ENCODE measurements at places on chromosomes 11 and 22. TPM values are rescaled to one million over a fixed set of nuclear protein-coding genes. Genes with fewer than 3 reads are reported as not detected.
A peak's percentile ranks its signal among the peaks of the same experiment; 100 is the strongest.

The KCNK4 gene
- 3.6 TPM for total RNA-seq

The RASGRP2 gene
- 15.9 TPM for total RNA-seq

The CD3D gene
- total RNA-seq, result not detected

The CASP12 gene
- total RNA-seq, result not detected

The NCAM1 gene
- 3.4 TPM for total RNA-seq

The OR52I2 gene
- 4.8 TPM for total RNA-seq

The HOATZ gene
- 0.72 TPM for total RNA-seq

The CHADL gene
- 1.9 TPM for total RNA-seq

The SYT13 gene
- total RNA-seq, result 2.6 TPM

The FGF19 gene
- total RNA-seq, result 1.4 TPM

DNA sequence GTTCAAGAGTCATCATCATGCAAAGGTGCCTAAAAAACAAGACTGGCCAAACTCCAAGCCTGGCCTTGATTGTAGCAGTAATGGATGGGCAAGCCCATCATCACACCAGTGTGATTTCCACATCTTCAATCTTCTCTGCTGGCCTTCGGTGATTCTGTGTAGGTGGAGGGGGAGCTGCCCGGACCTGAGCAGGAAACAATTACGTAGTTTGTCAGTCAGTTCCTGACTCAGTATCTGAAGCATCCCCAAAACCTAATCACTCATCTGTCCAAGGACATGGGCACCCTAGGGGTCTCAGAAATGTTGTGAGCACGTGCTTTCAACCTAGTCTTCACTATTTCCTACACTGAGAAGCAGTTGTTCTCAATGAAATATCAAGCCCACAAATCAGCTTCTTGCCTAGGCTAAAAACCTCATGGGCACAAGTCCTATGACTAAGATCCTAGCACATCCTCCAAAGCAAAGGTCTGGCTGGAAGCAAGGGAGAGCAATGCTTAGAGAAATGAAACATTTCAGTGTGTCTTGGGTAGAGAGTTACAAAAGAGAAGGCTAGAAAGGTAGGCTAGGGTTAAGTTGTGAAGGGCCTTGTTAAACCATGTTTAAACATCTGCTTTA lies 24.6 kb downstream of the ATG16L2 start:
- no peak for DNase-seq

- DNase-seq, result no peak
These were observed 197.0 kb downstream of the SBF2 start for GRCh38 chr11:10096987-10097386.

GRCh38 chr11:16945671-16946469 lies 68.3 kb downstream of the PLEKHA7 start:
- DNase-seq, result peak; percentile 57

DNA sequence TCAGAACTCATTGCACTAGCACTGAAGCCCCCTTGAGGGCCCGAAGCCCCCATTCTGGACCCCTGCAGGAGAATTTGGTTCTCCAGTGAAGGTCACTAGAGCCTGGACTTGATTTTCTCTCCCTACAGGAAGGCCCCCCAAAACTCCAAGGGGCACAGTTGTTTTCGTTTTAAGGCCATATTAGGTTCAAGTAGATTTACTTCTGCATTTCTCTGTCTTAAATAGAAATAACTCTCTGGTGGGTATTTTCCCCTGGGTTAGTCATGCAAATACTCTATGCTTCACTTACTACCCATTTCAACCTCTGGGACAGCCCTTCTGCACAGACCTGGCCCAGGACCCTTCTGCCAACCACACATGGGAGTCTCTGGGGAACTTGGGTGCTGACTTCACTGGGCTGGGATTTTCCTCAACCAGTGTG lies 41.6 kb downstream of the WEE1 start:
- DNase-seq, result no peak

DNA sequence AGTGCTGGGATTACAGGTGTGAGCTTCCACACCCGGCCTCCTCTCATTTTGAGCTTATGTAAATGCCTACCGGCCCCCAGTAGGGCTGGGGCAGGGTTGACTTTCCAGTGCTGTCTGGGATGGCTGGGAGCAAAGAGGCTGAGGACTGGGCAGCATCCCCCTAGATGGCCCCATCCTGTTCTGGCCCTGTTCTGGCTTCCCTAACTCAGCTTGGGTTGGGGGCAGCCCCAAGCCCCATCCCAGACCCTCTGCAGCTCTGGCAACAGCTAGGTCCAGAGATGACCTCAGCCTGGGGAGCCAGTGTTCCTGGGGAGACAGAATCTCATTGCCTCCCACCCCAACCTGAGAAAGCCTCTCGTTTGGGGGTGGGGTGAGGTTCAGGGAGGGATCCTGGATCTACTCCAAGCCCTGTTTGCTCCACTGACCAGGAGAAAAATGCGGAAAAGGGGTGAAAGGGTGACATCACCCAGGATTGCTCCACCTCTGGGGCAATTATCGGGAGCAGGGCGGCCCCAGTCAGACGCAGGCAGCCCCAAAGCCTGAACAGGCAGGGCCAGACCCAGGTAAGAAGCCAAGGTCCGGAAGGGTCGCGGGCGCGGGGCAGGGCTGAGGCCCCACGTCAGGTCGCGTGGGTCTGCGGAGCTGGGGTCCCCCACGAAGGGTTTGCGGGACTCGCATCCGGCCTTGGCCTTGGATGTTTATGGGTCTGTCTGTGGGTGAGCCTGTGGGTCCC lies at the start of gene PNPLA2:
Gene PNPLA2 (plus strand): TSS at position 519 of the 733 bp plus-strand sequence. CDS start 805 bp downstream, outside the sequence.
- no peak for DNase-seq

GRCh38 chr11:93542811-93543229 lies 371 bp downstream of the SMCO4 start:
- DNase-seq, result peak; percentile 42

- no peak for DNase-seq
These were observed 15.0 kb downstream of the CPT1A start for GRCh38 chr11:68826726-68827125.

- DNase-seq, result no peak
These were observed 42.6 kb downstream of the NEU3 start for GRCh38 chr11:75031224-75031753.

DNA sequence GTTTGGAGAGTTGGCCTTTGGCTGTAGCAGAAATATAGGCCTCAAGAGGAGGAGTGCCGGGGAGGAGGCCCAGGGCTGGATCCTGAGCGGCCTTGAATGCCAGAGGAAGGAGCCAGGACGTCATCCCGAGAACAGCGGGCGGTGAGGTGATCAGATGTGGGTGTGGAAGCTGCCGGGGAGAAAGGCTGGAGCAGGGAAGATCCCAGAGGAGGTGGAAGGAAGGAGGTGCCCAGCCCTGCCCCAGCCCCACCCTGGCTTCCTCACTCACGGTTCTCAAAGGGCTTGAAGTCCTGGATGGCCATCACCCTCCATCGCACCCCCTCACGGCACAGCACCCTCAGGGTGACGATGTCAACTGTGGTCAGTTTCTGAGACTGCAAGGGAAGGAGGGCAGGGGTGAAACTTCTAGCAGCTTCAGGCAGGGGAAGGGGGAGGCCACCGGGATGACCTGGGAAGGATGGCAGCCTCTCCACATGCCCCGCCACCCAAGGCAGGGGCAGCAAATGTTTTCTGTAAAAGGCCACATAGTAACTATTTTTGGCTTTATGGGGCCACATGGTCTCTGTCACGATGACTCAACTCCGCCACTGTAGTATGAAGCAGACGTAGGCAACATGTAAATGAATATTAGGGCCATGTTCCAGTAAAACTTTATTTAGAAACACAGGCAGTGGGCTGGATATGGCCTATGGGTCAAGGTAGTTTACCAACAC lies 10.7 kb downstream of the IL2RB start:
- no peak for DNase-seq

GRCh38 chr11:15841931-15842740 lies 514.2 kb downstream of the SOX6 start:
- peak; percentile 29 for DNase-seq

- DNase-seq, result no peak
These were observed 163.1 kb downstream of the LARGE1 start for GRCh38 chr22:33757041-33757801.

- no peak for DNase-seq
These were observed 375.9 kb downstream of the GUCY1A2 start for GRCh38 chr11:106642331-106642730.

GRCh38 chr11:504053-504993 lies 2.7 kb downstream of the RNH1 start:
- DNase-seq, result peak; percentile 83

DNA sequence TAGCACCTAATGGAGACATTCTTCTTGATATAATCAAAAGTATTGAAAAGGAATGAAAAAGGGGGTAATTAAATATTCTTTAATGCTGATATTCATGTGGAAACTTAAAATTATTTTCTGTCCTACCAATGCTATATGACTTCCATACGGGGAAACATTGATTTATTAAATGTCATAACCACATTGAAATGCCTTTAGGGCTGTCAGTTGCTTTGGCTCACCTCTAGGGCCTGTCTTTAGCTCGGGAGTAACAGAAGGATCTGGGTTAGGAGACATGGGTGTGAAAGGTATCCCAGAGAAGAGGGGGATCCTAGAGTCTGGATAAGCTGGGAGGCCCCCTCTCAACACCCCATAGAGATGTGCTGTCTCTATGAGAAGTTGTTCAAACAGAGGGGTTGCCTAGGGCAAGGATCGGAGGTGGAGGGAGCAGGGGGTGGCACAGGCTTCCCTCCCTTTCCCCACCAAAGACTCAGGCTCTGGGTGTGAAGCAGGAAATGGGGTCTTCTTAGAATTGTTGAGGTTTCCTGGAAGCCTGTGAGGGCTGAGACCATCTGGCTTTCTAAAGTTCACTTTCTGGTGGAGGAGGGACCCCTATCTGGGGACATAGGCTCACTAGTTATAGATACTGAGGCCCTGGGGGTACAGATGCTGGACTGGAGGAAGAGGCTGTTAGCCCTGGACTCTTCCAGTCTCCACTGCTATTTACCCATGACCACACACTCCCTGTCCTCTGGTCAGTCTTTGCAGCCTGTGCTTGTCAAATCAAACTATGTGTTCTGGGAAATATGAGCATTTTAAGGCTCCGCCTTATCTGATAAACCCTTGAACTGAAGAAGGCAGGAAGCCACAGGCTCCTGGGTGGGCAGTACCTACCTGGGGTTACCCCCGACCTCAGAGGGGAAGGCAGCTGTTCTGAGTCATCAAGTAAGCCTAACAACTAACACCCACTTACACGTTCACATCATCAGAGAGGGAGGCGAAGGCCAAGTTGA lies 55.8 kb upstream of the RRAS2 start:
- no peak for DNase-seq

DNA sequence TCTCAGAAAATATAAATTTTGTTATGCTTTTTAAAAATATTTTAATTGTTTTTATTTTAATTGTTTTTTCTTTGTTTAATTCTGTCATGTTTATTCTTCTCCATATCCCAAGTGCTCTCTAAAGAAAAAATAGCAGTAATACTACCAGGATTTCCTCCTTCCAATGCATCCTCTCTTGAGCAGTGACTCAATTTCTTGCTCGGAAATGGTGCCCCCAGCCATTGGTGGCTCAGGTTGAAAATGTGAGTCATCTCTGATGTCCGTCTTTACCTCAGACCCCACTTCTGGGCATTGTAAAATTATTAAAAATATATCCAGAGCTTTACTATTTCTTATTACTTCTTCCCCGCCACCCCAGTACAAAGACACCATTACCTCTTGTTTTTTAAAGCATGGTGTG lies 898.5 kb downstream of the METTL15 start:
- DNase-seq, result no peak

DNA sequence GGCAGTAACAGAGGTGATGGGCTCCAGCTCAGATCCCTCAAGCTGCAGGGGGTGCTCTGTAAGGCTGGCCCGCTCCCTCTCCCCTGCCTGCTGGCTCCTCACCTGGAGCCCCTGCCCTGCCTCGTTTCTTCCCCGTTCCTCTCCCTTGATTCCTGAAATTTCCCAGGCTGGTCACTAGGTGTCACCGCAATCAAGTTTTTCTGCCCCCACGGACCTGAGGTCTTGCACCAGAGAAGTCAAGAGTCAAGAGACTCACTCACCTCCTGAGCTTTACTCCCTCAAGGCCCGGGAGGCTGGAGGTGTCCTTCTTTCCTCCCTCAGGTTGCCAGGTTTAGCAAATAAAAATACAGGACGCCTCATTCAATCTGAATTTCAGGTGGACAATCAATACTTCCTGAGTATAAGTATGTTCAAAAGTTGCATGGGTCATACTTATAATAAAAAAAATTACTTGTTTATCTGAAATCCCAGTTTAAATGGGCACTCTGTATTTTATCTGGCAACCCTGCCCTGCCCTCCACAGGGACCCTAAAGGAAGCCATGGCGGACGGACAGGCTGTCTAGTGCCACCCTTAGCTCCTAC lies 69.2 kb downstream of the SCUBE1 start:
- DNase-seq, result peak; percentile 61

DNA sequence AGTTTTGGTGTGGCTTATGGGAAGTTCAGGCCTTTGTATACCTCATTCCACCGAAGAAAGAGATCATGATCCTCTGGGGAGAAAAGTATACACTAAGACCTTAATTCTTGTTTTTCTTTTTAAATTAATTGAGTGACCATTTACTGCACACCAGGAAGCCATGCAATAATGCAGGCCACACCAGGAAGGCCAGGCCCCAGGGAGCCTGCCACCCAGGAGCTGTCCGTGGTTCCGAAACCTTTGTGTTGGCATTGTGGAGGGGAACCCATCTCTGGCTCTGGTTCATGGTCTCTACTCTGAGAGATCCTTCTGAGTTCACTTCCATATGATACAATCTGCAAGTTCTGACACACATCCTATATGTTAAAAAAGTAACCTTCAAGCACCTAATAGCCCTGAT lies 291.8 kb downstream of the MIAT start:
- DNase-seq, result peak; percentile 47

DNA sequence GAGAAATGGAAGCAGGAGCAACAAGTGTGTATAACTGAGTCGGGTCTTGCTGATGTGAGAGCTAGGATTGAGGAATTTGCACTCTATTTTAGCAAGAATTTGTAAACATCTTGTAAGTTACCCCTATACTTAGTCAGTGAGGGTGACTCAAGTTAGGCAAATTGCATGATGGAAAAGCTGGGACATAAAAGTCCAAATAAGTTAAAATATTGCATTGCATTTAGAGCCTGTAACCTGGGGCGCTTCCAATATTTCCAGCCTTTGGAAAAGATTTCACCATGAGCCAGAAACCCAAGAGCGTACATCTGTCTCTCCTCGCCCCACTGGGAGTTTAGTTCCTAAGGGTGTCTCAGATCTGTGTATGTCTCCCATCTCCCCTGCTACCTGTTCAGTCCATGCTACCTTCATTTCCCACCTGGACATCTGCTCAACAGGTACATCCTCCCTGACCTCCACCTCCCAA lies 37.0 kb upstream of the ACCSL start:
- no peak for DNase-seq

DNA sequence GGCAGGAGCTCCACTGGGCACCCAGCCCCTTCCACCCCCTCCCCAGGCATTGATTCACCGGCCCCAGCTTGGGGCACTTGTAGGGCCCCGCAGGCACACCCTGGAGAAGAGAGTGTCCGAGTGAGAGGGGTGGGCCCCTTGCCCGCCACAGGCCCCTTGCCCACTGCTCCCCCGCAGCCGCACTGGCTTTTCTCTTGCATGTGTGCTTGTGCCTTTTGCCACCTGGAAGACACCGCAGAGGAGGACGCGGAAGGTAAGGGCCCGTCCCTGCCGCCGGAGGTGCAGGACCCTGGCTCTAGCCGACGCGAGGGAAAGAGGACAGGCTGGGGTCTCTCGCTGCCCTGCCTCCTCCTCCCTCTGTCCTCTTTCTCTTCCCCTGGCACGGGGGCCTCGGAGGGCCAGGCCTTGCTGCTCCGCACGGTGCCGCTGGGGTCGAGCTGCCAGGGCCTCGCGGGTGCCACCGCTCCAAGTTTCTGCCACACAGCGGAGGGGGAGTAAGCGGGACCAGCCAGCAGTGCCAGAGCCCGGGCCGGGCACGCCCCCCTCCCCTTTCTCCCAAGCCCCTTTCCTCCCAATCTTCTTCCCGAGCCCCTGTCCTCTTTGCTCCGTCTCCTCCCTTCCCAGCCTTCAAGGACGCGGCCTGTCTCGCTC lies 9.5 kb downstream of the TNNT3 start:
- no peak for DNase-seq

- no peak for DNase-seq
These were observed 34.2 kb downstream of the ABTB2 start for GRCh38 chr11:34323601-34324000.

Measured in umbilical cord (tissue), 2 donors.